ENCODE measurements at places on chromosomes 7 and 10. TPM values are rescaled to one million over a fixed set of nuclear protein-coding genes. Genes with fewer than 3 reads are reported as not detected.

DNA sequence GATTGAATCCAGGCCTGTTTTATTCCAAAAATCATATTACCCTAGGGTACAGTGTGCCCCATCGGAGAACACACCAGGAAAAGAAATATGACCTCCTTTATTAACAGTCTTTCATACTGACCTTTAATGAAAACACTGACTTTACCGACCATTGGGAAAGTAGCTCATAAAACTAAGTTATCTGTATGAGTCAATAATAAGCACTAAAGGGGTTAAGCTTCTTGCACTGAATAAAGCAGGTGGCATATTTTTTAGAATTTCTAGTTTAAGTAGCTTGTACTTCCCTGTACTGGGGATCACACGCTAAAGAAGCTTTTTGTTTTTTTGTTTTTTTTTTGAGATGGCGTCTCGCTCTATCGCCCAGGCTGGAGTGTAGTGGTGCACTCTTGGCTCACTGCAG lies 199.8 kb downstream of the FAM107B start:
- no peak for DNase-seq

DNA sequence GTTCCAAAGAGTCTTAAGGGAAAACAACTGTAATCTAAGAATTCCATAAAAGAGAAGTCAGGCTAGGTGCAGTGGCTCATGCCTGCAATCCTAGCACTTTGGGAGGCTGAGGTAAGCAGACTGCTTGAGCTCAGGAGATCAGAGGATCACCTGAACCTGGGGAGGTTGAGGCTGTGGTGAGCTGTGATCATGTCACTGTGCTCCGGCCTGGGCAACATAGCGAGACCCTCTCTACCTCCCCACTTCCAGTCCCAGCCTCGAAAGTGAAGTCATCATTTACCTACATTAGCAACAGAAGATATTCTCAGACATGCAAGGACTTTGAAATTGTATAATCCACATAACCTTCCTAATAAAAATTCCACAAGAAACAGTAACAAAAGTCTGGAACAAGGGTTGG lies 129.8 kb upstream of the DNAJB12 start:
- DNase-seq = no peak

- no peak for DNase-seq
Measured at GRCh38 chr10:34297541-34298345, 517.4 kb downstream of the PARD3 start.

DNA sequence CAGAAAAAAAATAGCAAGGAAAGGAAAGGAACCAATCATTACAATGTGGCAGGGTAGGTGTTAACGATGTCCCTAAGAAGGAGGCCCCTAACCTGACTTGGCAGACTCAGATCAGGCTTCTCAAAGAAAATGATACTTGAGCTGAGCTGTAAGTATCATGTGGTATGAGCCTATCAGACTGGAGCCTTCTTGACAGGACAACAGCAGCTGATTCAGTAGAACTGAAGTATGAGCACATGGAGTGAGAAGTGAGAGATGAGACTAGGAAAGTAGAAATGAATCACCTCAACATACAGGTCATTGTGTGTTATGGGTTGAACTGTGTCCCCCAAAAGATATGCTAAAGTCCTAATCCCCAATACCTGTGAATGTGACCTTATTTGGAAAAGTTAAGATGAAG lies 66.3 kb downstream of the MTERF1 start:
- no peak for DNase-seq

DNA sequence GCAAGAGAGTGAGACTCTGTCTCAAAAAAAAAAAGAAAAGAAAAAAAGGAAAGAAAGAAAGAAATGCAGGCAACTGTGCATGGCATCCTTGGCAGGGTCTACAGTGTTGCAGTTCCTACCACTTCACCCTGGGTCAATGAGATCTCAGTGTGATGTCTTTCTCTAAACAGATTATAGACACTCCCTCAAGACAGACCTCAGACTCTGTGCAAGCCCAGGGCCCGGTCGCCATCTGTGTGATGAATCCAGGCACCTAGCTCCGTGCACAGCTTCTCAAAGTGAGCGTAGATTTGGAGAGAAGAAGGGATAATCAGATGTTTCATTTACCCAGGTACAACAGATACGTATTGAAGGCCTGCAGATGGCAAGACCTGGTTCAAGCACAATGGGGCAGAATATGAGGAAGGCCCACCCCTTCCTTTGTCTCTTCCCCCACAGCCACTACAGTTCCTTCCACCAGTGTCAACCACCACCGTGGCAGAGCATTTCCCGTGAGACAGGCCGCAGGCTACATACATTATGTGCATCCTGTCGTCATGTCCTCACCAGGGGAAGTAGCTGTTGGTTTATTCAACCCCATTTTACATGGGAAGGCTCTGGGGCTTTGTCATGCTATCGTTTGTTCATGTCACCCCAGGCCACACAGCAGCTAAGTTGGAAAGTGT lies 471.7 kb upstream of the GALNT17 start:
- no peak for DNase-seq

GRCh38 chr7:159036916-159037605 lies 107.6 kb downstream of the VIPR2 start:
- no peak for DNase-seq

- DNase-seq = no peak
Measured at GRCh38 chr10:44380829-44381600, 3.9 kb downstream of the CXCL12 start.

DNA sequence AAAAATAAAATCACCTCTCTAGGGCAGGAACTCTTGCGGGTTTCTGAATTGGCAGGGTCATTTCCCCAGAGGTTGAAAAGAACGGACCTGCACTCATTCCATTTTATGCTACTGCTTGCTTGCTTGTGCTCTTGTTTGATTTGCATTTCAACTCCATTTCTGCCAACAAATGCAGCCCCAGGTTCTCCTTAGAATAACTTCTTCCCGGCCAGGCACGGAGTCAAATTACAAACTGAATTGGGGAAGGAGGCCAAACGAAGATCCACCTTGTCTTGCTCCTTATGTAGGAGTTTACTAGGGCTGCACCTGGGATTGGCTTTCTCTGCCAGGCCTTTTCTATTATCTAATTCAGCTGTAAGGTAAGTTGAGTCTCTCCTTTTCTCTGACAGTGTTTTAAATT lies 79.6 kb downstream of the HGF start:
- peak; percentile 35 for DNase-seq

DNA sequence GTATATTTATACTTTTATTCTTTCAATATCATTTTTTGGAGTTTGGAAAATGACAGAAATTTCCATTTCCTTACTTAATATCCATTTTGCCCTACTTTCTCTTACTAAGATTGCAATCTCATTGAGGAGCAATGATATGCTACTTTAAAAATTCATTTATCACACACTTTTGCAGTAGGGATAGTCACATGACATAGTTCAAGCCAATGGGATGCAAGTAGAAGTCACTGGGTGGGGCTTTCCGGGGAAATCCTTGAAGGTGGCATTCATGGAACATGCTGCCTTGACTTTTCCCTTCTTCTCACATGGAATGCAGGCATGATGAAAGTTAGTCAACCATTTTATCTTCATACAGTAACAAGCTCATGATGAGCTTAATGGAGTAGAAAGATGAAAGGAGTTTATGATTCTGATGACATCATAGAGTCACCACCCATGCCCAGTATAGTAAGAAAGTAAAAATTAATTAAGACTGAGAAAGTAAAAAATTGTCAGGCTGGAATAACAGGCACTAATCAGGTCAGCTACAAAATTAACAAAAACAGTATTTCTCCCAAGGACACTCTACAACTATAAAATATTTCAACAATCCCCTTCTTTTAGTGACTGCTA lies 33.4 kb downstream of the IQUB start:
- DNase-seq = no peak

DNA sequence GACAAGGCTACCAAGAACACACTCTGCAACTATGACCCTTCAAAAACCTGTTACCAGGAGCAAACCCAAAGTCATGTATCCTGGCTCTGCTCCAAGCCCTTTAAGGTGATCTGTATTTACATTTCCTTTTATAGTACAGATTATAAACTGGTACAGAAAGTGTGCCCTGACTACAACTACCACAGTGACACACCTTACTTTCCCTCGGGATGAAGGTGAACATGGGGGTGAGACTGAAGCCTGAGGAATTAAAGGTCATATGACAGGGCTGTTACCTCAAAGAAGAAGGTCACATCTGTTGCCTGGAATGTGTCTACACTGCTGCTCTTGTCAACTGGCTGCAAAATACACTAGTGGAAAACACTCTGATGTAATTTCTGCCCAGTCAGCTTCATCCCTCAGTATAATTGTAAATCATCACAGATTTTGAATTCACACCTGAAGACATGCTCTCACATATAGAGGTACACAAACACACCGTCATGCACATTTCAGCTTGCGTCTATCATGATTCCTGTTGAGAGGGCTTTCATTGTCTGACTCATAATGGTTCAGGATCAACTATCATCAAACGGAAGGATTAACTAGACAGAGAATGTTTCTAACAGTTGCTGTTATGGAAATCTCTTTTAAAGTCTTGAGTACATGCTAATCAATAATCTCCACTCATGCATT lies 318.3 kb downstream of the NXPH1 start:
- no peak for DNase-seq

DNA sequence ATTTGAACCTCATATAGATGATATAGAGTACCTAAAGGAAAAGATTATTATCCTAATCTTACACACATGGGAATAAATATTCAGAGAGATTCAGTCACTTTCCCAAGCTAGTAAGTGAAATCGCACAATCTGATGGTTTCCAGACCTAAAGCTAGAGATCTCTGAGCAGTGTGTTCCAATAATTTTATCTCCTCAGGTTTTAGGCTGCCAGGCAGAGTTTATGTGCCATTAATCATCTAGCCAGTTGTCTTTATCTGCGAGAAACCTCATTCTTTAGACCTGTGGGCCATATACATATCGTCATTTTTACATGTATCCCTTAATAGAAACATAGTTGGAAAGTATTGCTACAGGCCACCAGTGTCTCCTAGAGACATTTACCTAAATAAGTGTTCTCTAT lies 647.2 kb upstream of the STEAP1 start:
- DNase-seq = no peak

DNA sequence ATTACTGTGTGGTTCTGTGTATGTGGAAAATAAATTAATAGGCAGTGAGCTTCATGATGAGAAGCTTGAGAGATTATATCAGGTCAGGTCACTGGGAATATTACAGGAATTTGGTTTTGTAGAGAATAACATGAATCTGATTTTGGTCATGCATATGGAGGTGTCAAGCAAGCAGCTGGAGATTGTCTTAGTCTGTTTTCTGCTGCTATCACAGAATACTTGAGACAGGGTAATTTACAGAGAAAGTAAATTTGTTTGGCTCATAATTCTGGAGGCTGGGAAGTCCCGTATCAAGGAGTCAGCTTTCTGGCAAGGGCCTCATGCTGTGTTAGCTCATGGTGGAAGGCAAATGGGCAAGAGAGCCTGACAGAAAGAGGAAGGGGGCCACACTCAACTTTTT lies 120.7 kb upstream of the FAM3C start:
- DNase-seq = no peak

SLC18A2 gene
- not detected for total RNA-seq

OR13A1 gene
- total RNA-seq = not detected

EGR2 gene
- 2.1 TPM for total RNA-seq

ANKRD30A gene
- total RNA-seq = not detected
